Fibroblast of lung (primary cell): ENCODE measurements at places on chromosomes 16 and 17. TPM values are rescaled to one million over a fixed set of nuclear protein-coding genes. Genes with fewer than 3 reads are reported as not detected.

SPN gene
- not detected in 2 replicates for total RNA-seq

C17orf78 gene
- not detected in 2 replicates for total RNA-seq

UNC13D gene
- 1.5 TPM in 2 replicates for total RNA-seq

MGAT5B gene
- 0.17 and 0.26 TPM in 2 replicates for total RNA-seq

PTX4 gene
- total RNA-seq = not detected in 2 replicates

HS3ST6 gene
- total RNA-seq = not detected in 2 replicates

ABCC12 gene
- total RNA-seq = not detected in 2 replicates

CDH16 gene
- not detected in 2 replicates for total RNA-seq

MYADML2 gene
- total RNA-seq = not detected in 2 replicates

CIBAR2 gene
- total RNA-seq = not detected in 2 replicates

TPSAB1 gene
- total RNA-seq = not detected in 2 replicates

WFDC1 gene
- 3.1 and 34.0 TPM in 2 replicates for total RNA-seq

RGS11 gene
- total RNA-seq = 3.1 and 6.3 TPM in 2 replicates

SOX9 gene
- 4.1 and 5.4 TPM in 2 replicates for total RNA-seq
